ENCODE measurements at places on chromosomes 16 and 17.

- DNase-seq = no peak
Observed at GRCh38 chr16:54459509-54460262, 173.1 kb upstream of the IRX3 start.

GRCh38 chr16:84303023-84303422 is 8.3 kb downstream of the WFDC1 start:
- DNase-seq = no peak

DNA sequence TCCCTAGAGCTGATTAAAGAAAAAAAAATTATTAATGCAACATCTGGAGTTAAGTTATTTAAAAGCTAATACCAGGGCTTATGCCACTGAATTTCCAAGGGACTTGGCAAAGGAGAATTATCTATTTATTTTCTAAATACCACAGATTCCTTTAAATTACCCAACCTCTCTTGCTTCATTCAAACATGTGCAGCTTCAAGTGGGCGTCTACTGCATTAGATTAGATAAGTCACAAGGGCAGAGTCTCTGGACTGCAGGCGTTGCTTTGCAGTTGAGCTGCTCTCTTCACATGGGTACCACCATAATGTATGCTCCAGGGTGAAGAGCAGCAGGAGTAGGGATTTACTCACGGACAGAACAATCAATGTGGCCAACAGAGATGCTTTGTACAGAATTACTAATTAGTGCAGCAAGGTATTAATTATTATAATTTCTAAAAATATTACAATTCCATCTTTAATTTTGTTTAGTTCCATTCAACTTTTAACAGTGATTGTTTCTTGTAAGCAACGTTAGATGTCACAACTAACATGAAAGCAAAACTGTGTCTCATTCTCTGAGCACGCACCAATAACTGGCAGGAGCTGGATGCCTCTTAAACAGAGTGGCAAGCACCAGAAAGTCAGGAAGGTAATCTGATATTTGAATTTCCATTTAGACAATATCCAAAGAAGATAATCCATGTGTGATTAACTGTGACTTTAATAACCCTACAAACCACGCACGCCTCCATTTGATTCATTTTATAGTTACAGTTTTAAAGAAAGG is 214.2 kb downstream of the STX8 start:
- DNase-seq = no peak

DNA sequence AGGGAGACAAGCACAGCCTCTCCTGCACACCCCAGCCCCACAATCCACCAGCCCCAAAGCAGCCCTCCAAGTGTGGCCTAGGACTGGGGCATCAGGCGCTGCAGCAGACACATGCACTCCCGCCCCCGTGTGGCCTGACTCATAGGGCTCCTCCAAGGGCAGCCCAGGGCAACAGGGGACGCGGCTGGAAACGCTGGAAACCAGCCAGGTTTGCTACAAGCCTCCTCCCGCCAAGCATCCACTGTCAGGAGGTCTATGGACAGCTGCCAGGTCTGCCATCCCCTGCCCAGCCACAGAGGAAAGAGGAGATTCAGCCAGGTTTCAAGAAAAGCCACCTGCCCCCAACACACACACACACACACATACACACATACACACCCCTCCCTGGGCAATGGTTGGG is 25.8 kb downstream of the SRCIN1 start:
- DNase-seq = peak; percentile 67

GRCh38 chr17:14331982-14332298 is 31.1 kb downstream of the HS3ST3B1 start:
- no peak for DNase-seq

- DNase-seq = no peak
Observed at GRCh38 chr16:71210-71539, 1.3 kb downstream of the RHBDF1 start.

- no peak for DNase-seq
Observed at GRCh38 chr17:29140631-29141513, 39.3 kb downstream of the MYO18A start.

DNA sequence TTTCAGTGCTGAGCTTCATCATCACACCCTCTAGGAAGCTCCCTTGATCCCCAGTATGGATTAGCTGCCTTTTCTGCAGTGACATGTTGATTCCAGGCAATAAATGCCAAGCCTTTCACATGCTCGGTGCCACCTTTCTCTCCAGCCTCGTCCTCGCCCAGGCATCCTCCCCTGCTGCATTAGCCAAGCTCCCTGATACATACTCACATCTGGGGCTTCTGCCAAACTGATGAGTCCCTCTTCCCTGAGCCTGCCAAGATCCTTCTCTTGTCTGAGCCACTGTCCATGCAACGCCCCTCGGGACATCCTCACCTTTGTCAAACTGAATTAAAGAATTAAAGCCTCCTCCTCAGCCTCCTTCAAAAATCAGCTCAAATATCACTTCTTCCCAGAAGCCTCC is 538.5 kb upstream of the CDH11 start:
- DNase-seq = no peak

GRCh38 chr17:2962236-2962635 is 101.2 kb downstream of the OR1D5 start:
- no peak for DNase-seq

GRCh38 chr17:37743612-37743874 is 1.3 kb downstream of the HNF1B start:
- DNase-seq = peak; percentile 57

- DNase-seq = no peak
Observed at GRCh38 chr17:7673239-7673638, 14.1 kb downstream of the TP53 start.

GRCh38 chr16:58024486-58025350 is 836 bp upstream of the MMP15 start:
- DNase-seq = peak; percentile 83

DNA sequence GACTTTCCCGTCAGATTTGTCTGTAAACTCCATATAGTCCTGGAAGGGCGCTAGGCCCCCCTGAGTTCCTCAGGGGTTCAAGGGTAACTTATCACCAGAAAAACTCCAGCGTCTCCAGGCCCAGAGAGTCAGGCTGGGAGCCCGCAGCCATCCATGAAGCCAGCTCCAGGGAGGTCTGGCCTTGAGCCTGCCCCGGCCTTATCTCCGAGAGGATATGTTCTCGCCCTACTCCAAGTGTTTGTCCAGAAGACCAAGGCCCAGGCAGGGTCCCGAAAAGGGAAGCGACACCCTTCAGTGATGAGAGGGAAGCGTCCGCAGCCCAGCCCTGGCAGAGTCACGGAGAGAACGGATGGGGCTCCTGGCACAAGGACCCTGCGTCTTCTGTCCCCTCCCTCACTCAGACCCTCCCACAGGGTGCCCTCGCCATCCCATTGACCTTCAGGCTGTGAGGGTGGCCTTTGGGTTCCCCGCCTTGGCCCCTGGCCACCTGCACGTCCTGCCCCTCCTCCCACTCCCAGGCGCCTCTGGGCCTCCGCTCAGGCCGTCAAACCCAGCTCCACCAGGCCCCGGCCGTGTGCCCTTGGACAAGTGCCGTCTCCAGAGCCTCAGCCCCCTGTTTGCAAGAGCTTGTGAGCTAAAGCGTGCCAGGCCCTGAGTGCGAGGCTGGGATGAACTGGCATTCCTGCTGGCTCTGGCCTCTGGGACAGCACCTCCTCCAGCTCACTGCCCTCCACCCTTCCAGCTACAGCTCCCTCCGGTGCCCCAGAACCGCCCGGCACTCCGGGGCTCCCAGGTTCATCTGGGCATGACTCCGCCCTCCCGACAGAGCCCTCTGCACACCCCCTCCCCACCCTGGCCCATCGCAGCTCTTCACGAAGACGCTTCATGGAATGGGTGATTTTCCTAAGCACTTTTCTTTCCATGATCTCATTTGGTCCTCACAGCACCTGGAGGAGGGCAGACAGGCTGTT is 83.4 kb downstream of the ZDHHC7 start:
- no peak for DNase-seq

GRCh38 chr17:81412490-81413093 is 17.3 kb downstream of the BAHCC1 start:
- no peak for DNase-seq

GRCh38 chr17:12230481-12231354 is 210.0 kb downstream of the MAP2K4 start:
- no peak for DNase-seq

DNA sequence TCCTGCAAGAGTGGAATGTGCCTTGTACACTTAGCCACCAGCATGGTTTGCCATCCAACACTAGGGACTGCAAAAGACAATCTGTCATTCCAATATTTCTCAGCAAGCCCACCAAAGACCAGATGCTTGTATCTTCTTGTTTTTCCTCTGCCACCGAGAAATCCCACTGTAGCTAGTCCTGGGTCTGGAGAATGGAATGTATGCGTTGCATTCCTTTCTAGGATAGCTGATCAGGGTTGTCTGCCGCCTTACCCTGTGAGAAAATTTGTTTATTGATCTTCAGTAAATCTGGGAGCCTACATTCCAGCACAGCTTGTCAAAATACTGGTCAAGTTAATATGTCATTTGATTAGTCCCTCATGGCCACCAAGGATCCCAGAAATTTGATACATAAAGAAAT is 28.1 kb upstream of the ADAMTS18 start:
- no peak for DNase-seq

DNA sequence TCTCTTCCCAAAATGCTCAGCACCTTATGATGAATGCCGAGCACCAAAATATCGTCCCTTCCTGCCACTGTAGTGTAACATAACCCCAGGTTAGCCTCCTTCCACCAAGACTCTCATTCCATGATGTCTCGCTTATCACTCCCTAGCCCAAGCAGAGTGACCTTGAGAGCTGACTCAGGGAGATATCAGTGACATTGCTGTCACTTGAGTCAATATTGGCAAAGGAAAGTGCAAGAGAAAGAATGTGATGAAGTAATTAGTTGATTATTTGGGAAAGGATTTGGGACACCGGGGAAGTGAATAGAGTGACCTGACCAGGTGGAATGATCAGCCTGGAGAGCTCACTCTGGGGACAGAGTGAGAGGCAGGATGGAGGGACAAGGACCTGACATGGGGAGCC is 2.6 kb upstream of the ANKFN1 start:
- DNase-seq = no peak

DNA sequence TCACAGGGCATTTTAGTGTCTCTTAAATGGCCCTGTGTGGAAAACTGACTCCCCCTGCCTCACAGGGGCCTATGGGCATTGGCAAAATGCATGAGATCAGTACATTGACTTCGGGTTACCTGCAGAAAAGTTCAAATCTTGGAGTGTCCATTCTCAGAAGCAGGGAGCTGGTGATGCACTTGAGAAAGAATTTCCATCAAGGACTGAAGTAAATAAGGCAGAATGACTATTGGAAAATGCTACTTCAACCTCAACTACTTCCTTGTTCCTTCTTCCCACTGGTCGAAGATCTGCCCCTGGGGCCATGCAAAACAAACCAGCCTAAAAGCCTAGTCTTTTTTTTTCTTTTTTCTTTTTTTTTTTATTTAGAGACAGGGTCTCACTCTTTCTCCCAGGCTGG is 13.8 kb upstream of the GSDMA start:
- no peak for DNase-seq

GRCh38 chr16:3249451-3249850 is 7.0 kb downstream of the MEFV start:
- no peak for DNase-seq

DNA sequence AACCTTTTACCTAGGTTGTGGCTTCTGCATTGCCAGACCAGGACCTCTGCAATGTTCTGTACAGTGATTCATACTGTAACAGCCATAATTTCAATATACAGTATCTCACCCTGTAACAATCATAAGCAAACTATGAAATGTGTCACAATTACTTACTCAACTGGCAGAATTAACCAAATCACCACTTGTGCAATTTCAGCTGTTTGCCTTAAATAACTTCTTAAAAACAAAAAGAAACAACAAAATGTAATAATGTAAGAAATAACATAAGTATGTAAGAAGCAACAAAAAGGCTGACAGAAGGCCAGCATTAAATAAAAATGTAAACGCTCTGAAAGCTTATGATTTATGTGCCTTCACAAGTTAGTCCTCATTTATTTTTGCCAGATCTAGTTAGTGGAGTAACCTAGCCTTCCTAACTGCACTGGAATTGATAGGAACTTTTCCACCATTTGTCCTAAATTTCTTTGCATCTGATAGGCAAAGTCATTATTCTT is 96.9 kb downstream of the SKAP1 start:
- DNase-seq = no peak

- DNase-seq = no peak
Observed at GRCh38 chr16:4746215-4746614, 11.9 kb downstream of the DNAAF8 start.

DNA sequence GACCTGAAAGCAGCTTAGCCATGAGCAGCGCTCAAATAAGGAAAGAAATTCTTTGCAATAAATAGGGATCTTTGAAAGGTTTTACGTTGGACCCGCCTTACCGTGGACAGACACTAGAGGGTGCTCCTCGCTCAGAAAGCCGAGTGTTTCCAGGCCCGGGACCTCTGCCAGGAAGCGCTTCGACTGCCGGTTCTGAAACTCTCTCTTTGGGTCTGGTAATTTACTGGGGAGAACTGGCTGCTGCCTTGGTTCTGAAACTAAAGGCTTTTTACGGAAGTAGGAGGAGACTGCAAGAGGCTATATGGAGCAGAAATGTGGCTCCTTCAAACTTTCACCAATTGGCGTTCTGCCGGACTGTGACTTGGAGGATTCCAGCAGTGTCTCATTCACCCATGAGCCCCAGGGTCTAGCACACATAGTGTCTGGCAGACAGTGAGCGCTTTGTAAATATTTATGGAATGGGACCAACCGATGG is 45.6 kb upstream of the HOXB9 start:
- peak; percentile 83 for DNase-seq

DNA sequence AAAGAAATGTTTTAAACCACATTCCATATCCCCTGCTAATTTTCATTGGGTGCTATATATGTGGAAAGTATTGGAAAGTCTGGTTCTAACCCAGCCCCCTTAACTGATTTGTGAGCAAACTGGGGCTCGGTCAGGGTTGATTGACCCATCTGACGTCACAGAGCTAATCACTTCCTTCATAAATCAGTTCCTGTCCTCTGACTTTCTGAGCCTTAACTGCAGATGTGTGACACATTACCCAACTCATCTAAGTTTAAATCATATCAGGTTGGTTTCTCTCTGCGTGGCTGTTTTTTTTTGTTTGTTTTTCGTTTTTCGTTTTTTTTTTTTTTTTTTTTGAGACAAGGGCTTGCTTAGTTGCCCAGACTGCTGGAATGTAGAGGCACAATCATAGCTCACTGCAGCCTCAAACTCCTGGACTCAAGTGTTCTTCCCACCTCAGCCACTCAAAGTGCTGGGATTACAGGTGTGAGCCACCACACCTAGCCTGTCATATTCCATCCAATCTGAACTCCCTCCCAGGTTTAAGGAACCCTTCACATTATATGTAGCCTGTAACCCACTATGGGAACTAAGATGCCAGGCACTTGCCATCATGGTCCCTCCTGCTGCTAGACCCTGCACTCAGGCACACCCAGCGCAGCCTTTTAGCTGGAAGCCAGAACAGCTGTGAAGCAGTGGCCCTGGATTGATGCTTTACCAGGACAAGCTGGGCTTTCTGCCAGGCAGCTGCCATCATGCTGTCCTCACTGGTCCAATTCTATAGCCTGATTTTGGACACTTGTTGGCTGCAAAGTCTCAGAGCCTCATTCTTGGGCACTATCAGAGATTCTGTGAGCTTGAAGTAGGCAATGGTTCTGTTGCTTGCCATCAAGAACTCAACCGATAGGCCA is 6.9 kb upstream of the BPTF start:
- no peak for DNase-seq

- peak; percentile 71 for DNase-seq
Observed at GRCh38 chr17:57916925-57917858, 38.0 kb downstream of the CUEDC1 start.
